NCI-H2081 treated with DMSO at 0.1 percent for 48 hours (cell line): ENCODE measurements at places on chromosomes 5 and 9.
A peak's percentile ranks its signal among the peaks of the same experiment; 100 is the strongest.

GRCh38 chr5:43019291-43019613, 20.9 kb downstream of the ANXA2R start:
- no peak for DNase-seq

DNA sequence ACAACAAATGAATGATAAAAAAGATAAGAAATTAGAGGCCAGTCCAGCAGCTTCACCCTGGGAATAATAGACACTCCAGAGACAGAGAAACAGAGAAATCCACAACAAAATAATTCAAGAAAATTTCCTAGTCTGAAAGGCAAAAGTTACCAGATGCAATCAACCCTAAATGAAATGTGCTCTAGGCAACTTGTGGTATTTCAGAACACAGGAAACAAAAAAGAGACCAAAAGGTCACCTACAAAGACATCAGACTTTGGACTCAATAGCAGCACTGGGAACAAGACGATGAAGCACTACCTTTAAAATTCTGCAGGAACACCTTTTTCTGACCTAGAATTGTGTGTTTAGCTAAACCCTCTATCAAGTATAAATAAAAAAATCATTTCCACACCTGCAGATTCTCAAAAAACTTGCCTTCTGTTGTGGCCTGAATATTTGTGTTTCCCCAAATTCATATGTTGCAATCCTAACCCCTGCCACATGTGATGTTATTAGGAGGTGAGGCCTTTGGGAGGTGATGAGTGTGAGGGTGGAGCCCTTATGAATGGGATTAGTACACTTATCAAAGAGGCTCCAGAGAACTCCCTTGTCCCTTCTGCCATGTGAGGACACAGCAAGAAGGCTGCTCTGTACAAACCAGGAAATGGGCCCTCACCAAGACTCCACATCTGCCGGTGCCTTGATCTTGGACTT, 5.9 kb upstream of the MAPK9 start:
- no peak for DNase-seq

- DNase-seq, result no peak
Measured at GRCh38 chr9:124037790-124038189, 26.2 kb downstream of the LHX2 start.

DNA sequence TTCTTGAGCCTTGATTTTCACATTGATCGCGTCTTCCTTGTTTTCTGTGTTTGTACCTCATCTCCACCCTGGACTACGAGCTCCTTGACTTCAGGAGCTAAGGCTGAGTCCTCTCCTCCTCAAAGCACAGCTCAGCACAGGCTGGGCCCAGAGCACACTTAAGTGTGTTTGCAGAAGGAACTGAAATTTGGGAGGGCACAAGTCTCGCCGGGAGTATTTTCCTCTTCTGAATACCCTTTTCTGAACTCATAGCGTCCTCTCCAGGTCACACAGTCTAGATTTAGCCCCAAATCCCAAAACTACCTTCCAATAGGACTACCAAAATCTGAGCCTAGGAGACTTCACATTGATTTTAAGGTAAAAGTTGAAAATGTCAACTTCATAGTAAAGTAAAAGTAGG, 41.6 kb downstream of the TSTD2 start:
- DNase-seq, result no peak

GRCh38 chr9:116191576-116192415, 38.2 kb downstream of the PAPPA start:
- no peak for DNase-seq

DNA sequence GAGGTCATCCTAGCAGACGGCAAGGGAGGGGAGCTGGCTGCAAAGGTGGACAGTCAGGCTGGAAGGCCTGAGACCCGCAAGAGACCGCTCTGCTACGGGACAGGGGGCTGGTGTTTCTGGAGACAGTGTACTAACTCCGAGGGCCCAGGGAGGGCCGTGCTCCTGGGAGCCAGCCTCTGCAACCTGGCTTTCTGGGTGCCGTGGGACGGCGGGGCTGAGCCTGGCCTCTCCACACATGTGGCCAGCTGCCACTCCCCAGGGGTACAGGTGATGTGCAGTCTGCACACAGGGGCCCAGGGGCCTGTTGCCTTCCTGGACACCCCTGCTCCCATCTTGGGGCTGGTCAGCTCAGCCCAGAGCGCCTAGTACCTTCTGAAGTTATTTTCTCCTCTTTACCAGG, 92.2 kb downstream of the MRPL36 start:
- DNase-seq, result no peak

DNA sequence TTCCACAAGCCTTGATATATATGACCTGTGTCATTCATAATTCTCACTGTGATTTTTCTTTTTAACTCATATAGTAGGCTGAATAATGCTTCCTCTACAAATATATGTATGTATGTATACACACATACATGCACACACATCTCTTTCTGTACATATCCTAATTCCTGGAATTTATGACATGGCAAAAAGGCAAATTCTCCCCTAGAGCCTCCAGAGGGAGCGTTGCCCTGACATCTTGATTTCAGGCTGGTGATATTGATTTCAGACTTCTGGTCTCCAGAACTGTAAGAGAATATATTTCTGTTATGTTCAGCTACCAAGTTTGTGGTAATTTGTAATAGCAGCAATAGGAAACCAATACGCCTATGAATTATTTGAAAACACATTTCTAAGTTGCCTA, 166.6 kb upstream of the GAS1 start:
- no peak for DNase-seq

- no peak for DNase-seq
Measured at GRCh38 chr5:25190521-25191000, 545.8 kb upstream of the CDH10 start.

GRCh38 chr5:9197881-9198260, 348.0 kb downstream of the SEMA5A start:
- DNase-seq, result no peak

DNA sequence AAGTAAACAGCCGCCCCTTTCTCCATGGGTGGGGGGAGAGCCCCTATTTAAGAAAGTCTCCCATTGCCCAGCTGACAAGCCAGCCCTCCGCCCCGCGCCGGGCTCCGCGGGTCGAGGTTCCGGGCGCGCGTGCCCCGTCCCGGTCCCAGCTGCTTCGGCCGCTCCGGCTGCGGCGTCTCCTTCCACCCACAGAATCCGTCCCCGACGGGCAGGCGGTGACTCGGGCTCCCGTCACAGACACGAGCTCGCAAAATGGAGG, 223 bp downstream of the NR3C1 start:
- no peak for DNase-seq

DNA sequence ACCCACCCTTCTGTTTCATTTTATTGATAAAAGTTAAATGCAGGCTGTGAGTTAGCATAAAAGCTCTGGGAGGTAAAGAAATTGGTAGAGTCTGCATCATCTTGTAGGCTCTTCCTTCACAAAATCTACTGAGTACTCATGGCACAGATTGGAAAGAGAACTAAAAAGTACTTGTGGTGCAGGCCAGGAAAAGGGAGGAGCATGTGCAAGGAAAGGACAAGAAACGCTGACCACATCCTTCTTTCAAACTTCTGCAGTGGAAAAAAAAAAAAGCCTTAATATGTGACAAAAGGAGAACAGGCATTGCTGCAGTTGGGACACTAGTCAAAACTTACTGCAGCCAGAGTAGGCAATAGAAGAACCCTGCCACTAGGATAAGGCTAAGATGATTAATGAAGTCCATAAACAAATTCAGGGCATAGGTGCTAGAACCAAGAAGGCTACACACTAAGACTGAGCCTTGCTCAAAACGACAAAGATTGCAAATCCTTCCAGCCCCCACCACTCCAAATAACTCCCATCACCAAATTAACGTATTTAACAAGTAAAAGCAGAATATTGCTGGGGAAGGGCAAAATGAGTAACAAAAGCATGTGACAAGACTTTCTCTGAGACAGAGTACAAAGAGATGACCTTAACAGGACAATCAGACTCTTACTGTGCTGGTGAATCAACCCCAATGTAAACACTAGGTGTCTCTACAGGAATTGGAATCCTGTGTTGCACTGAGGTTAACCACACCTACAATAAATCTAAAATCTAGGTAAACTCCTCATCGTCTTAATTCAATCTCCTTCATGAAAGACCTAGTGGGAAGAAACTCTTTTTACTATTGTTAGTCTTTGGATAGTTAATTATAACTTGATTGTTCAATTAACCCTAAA, 1024.8 kb downstream of the TLE1 start:
- no peak for DNase-seq

GRCh38 chr9:89407070-89407469, 88.8 kb downstream of the SECISBP2 start:
- DNase-seq, result no peak

- no peak for DNase-seq
Measured at GRCh38 chr9:134895908-134896833, 15.6 kb downstream of the FCN2 start.

GRCh38 chr5:111774525-111774924, 17.5 kb upstream of the NREP start:
- no peak for DNase-seq

DNA sequence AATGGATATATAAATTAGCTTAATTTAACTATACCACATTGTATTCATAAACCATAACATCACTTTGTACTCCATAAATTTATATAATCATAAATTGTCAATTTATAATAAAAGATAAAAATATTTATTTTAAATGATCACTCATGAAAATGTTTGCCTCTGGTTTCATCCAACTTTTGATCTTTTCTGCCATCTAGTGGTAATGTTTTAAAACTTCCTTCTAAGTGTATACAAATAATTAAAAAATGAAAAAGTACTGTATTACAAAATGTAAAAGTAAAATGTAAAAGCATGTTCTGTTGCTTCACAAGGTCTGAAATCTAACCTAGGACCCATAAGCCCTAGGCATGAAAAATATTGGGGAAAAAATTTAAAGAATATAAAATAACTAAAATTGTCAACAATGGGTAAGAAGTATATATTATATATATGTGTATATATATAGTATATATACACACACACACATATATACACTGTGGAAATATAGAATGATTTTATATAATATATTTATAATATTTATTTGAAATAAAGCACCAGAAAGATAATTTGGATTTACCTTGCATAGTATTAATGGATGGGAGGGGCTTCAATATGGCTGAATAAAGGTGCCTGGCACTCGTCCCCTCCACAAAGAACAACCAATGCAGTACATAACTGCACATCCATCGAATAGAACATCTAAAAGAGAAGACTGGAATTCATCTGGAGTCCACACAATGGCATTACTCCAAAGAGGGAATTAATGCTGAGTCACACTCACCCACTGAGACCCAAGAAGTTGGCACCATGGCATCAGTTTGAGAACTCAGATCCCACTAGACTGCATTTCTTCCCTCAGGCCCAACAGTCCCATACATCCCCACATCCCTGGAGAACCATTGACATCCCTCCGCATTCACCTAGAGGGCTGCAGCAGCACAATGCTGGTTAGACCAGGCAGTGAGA, 32.5 kb downstream of the ANXA1 start:
- peak; percentile 5 for DNase-seq

DNA sequence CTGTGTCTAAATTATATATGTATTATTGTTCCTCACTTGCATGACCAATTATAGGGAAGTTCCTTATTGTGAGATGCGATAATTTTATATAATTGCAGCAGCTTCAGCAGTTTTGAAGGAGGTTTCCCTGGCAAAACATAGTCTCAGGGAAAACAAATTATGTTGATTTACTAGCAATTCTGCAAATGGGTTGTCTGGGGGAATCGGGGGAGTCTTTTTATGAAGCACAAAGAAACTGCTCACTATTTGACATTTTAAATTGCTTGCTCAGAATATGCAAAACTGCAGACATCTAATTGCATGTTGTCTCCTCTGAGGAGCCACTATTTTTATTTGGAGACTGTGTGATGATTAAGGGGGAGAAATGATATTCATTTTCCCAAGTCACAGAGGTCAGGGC, 361.6 kb downstream of the YTHDC2 start:
- peak; percentile 16 for DNase-seq

GRCh38 chr9:130501639-130502038, 56.9 kb downstream of the ASS1 start:
- DNase-seq, result no peak

DNA sequence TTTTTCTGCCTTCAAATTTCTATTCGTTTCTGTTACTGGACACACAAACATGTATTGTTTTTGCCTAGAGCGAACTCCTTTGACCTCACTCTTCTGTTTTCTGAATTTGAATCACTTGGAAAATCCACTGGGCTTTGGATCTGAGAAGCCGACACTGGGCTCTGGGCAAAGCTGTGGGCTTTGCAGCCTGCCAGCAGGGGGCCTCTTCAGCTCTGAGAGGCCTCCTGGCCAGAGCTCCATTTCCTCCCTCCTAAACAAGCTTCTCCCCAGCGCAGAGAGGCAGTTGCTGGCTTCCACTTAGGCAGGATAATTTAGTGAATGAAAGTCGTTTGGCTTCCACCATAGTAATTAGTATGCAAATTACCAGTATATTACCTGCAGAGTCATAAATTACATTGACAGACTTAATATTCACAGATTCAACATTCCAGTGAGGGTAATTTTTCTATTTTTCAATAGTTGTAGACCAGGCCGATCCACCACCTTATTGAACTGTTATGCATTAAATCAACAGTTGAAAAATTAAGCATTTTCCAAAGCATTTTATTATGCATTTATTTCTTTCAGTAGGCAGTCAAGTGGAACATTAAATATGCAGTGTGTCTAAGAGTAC, 104.0 kb upstream of the ZNF366 start:
- peak; percentile 13 for DNase-seq

- no peak for DNase-seq
Measured at GRCh38 chr9:122318284-122318683, 52.5 kb upstream of the PTGS1 start.

- DNase-seq, result no peak
Measured at GRCh38 chr5:127392762-127393161, 102.2 kb downstream of the MEGF10 start.

- DNase-seq, result no peak
Measured at GRCh38 chr9:134774410-134774809, 106.2 kb upstream of the FCN2 start.

GRCh38 chr9:116304761-116305160, 151.2 kb downstream of the PAPPA start:
- DNase-seq, result no peak

- no peak for DNase-seq
Measured at GRCh38 chr5:179300581-179301180, 44.6 kb downstream of the ADAMTS2 start.

DNA sequence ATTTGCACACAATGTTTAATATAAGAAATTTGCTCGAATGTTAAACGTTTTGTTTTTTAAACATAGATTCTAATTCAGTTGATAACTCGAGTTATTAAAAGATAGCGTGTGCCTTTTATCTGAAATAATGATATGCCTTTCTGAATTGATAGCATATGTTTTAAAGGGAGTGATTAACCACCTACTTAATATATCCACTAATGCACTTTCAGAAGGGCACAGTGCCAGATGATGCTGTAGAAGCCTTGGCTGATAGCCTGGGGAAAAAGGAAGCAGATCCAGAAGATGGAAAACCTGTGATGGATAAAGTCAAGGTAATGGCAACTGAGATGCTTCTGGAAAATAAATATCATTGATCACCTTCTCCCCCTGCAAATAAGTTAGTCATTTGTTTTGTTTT, 53.9 kb downstream of the ERAP1 start:
- no peak for DNase-seq

GRCh38 chr9:95953986-95954385, 78.5 kb downstream of the ERCC6L2 start:
- DNase-seq, result no peak
